ENCODE measurements at places on chromosomes 1 and 21.
A peak's percentile ranks its signal among the peaks of the same experiment; 100 is the strongest.

DNA sequence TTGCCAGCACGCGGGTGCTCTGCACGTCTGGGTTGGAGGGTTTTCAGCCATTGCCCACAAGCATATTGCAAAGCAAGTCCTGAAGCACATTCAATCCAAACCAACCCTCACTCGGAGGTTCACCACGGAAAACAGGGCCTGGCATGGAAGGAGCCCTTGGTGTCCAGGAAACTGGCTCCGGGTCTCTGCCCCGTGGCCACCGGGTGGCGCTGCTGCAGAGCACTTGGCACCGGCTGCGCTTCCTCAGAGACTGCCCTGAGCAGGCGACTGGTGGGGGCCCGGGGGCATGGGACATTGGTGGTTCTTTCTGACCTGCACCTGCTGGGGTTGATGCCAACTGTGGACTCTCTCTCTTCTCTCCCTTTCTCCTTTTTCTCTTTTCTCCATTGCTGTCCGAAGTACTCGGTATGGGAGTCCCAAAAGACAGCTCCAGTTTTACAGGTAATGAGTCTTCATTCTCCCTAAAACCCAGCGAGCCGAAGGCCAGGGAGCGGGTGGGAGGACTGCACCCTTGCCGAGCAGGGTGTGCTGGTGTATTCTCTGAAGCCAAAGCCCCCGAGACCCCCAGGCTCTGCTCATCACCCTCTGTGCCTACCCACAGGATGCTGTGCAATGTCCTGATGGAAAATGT, 4.1 kb upstream of the KCNAB2 start:
- peak; percentile 72 for DNase-seq

DNA sequence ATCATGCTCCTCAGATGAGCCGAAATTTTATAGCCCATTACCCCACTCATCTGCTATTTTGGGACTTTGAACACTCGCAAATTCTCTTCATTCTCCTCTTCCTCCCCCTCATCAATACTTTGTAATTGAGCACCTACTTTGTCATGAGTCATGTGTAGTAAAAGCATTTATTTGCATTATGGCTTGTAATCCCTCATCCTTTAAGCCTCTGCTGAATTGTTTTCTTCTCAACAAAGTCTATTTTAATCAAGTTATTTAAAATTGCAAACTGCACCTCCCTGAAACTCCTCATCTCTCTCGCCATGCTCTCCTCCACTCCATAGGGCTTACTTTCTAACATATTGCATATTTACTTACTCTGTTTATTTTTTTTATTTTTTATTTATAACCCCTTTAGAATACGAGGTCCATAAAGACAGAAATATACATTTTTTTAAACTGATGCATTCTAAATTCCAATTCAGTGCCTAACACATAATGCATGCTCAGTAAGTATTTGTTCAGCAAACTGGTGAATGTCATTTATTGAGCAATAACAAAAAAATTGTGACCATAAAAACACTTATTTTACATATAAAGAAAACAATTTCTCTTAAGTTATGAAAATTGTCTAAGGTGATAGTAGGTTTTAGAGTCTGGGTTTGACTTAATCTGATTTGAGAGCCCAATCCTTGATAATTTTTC, 161.7 kb downstream of the FASLG start:
- DNase-seq, result no peak

GRCh38 chr1:160860840-160861505, 1.7 kb downstream of the CD244 start:
- DNase-seq, result no peak

DNA sequence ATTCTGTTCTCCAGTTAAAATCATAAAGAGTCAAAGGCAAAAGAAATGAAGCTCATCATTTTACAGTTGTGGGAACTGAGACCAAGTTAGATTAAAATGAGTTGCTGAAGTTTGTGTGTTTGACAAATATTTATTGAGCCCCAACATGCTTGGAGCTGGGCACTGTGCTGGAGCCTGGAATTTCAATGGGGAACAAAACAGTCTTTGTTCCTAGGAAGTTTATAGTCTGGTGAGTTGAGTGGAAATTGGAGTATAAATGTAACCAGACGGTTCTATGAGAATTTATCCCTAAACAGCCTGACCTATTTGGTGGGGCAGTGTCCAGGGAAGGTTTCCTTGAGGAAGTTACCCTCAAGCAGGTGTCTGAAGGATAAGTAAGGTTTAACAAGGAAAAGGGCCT, 294.4 kb downstream of the PRDM2 start:
- no peak for DNase-seq

DNA sequence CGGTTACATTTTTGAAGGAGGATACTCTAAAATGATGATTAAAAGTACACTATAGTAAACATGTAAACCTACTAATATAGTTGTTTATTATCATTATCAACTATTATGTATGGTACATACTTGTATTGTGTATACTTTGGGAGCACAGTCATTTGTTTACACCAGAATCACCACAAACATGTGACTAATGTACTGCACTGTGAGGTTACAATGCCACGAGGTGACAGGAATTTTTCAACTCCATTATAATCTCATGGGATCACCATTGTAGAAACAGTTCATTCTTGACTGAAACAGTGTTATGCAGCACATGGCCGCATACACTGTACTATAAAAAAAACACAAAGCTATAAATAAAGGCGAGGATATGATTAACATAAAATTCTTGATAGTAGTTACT, 44.3 kb downstream of the GPATCH2 start:
- DNase-seq, result peak; percentile 10

GRCh38 chr1:156555715-156556114, 16.6 kb downstream of the IQGAP3 start:
- DNase-seq, result no peak

DNA sequence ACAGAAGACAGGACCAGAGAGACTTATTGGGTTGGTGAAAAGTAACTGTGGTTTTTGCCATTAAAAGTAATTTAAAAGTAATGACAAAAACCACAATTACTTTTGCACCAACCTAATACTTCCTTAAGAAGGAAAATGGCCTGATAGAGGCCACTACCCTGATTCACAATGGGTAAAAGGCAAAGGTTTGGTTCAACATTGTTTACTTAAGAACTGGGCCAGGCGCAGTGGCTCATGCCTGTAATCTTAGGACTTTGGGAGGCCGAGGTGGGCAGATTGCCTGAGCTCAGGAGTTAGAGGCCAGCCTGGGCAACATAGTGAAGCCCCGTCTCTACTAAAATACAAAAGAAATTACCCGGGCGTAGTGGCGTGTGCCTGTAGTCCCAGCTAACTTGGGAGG, 48.2 kb upstream of the RCOR3 start:
- no peak for DNase-seq

- DNase-seq, result no peak
Measured at GRCh38 chr21:38307771-38308531, 51.2 kb downstream of the KCNJ15 start.

- DNase-seq, result no peak
Measured at GRCh38 chr1:245260110-245260882, 105.5 kb downstream of the KIF26B start.

DNA sequence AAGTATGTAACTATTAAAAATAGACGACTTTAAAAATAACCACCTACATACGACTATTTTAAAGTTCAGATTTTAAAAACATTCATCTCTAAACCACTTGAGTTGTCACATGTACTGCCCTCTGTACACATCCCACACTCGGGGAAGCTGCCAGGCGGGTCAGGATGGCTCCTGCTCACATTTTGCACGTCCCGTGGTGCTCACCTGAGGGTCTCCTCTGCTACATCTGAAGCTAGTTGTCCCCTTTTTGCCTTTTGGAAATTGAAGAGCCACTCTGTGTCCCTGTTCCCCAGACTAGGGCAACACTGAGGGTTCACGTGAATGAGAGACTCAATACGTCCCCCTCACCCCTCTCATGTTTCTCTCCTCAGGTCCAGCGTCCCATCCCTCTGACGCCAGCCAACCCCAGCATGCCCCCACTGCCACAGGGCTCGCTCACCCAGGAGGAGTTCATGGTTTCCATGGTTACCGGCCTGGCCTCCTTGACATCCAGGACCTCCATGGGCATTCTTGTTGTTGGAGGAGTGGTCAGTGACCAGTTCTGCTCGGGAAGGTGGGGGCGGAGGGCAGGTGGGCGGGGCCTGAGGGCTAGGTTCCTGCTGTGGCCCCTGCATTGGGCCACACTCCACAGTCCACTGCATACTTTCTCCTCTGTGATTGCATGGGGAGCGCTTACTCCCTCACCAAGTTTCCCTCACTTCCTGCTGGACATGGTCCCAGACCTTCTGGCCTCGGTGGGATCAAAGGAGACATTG, 13.0 kb upstream of the MIIP start:
- DNase-seq, result no peak

DNA sequence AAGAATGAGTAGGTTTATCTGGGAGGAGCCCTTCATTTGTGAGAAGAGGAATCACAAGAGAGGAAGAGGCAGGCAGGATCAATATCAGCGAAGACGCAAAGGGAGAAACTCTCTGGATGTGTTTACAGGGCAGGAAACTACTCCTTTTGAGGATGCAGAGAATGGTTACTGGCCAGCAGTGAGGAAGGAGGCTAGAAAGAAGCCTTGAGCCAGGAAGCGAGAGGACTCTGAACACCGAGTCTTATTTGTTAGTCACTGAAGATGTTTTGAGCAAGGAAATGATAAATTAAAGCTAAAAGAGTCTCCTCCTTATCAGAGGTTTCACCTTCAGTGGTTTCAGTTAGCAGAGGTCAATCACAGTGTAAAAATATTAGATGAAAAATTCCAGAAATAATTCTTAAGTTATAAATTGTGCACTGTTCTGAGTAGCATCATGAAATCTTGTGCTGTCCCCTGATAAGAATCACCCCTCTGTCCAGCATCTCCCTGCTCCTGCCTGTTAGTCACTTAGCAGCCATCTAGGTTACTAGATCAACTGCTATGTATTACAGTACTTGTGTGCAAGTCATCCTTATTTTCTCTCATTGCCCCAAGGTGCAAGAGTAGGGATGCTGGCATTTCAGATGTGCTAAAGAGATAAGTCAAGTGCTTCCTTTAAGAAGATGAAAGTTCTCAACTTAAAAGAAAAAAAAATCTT, 43.5 kb downstream of the WLS start:
- no peak for DNase-seq

GRCh38 chr1:201557572-201557958, 18.6 kb downstream of the NAV1 start:
- DNase-seq, result no peak

DNA sequence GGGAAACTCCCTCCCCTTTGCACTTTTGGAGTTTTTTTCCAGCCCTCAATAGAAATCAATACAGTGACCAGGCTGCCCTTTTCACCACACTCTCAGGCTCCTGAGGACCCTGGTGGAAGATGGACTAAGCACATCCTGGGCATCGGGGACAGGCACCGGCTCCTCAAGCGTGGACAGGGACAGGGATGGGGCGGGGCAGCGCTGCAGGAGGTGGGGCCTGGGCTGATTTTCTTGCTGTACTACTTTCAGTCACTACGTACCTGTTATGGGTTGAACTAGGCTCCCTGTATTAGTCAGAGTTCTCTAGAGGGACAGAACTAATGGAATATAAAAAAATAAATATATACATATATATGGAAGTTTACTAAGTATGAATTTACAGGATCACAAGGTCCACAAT, 2.5 kb downstream of the MX2 start:
- DNase-seq, result no peak

DNA sequence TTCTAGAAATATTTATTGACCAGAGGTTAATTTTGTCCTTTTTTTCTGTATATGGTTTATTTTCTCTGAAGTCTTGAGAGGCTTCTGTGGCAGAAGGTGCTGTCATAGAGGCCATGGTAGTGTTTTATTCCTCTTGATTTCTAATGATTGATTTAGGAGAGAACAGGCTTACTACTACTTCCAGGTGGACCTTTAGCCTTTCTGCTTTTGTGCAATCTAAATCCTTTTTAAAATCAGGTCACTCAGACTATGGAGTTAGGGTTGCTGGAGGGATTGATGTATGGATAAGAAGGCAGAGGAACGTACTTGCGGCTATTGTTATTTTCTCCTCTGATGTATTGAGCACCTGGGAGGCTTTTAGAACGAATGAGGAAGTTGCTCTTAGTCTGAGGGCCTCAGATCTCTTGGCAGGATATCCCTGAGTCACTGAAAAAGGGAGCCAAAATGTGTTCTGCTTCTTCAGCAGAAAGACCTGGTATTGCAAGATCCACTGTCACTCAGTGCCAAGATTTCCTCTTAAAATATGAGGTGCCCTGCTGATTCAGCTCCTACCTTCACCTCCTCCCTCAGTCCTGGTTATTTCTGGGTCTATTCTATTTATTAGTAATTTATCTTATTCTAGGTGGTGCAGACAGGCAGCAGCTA, 277.4 kb downstream of the ZNF648 start:
- DNase-seq, result no peak

DNA sequence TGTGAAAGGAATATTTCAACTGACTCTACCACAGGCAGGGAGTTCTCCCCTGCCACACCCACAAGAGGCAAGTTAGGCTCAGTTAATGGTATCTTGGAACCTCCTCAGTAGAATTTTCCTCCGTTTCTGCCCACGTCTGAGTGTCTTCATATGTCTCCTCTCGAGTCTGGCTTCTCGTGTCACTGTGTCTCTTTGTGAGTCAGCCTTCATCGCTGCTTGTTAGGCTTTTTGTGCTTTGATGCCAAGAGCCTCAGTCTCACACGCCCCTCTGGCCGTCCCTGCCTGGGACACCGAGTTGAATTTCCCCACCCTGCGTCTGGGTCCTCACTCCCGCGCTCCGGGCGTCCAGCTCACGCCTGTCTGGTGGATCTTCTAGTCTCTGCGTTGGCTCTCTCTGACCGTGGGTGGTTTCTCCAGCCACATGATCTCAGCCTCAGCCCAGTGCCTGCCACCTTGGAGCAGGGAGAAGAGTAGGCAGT, 125.7 kb upstream of the GADD45A start:
- peak; percentile 65 for DNase-seq

DNA sequence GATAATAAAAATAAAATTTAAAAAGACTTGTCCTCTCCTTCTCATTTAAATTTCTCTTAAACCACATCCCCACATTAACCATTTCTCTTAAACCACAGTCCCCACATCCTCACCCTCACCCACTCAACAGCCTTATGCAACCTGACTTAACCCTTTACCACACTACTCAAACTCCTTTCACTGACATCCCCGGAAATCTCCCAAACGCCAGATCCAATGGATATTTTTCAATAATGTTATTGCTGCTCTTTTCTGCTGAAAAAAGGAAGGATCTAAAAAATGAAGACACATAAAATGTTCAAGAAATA, 54.2 kb upstream of the EEIG2 start:
- DNase-seq, result no peak

- no peak for DNase-seq
Measured at GRCh38 chr1:35536556-35537162, 20.5 kb downstream of the KIAA0319L start.

- DNase-seq, result no peak
Measured at GRCh38 chr1:72649211-72649888, 367.0 kb upstream of the NEGR1 start.

GRCh38 chr1:152901631-152902030, 6.7 kb upstream of the IVL start:
- DNase-seq, result no peak

DNA sequence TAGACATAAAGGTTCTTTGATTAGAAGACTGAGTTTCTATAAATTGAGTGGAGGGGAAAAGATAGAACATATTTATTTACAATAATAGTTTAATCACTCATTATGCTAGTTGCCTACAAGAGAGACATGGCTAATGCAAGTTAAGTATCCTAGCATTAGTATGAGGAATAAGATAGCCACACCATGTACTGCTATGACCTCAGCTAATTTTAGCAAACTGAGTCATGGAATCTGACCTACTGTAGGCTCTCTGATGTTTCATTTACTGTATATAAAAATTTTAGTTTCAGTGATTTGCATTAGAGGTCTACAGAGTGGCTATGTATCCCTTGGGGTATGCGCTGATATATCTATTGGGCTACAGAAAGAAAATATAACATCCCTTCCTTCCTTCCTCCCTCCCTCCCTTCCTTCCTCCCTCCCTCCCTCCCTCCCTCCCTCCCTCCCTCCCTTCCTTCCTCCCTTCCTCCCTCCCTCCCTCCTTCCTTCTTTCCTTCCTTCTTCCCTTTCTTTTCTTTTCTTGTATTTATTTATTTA, 5.8 kb downstream of the AGL start:
- peak; percentile 40 for DNase-seq

Measured in AG08396 (cell line).